Non-pigmented ciliary epithelial cell (primary cell): ENCODE measurements at places on chromosomes 6 and 20.

- DNase-seq, result no peak
Measured at GRCh38 chr6:24504649-24505586, 10.1 kb downstream of the ALDH5A1 start.

DNA sequence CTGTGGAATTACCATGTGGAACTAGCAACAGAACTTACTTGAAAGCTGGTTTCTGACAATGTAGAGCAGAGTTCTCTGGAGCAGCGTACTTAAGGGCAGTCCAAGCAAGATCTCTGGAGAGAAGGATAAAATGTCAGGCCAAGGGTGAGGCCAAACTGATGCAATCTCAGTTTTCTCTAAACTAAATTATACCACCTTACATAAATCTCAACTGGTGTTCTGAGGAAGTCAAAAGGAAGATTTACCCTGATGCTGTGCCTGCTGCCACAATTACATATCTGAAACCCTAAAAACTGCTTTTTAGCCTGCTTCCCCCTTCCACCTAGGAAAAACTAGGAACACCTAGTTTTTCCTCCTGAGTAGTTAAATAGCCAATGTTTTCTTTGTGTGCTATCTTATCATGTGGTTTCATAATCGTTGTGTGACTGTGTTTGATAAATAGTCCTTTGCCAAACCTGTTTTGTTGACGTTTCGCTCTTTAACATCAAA is 28.1 kb downstream of the NCOA7 start:
- no peak for DNase-seq

DNA sequence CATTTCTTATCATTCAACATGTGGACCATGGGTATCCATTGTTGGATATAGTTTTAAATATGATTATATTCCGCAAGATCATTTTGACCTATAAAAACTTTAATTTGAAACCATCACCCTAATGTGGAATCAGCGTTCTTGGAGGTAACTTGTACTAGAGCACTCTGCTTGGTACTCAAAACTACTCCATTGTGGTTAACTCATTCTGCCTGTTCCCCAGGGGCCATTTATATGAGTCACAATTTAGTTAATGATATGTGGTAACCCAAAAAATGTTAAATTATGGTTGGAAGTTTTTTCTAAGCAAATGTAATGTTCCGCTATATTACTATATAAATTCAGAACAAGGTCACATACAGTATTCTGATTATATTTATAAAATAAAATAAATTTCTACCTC is 109.3 kb downstream of the TRDN start:
- no peak for DNase-seq

GRCh38 chr6:109454496-109455436 is 806 bp downstream of the MICAL1 start:
- no peak for DNase-seq

- no peak for DNase-seq
Measured at GRCh38 chr6:32070814-32071543, 32.8 kb downstream of the CYP21A2 start.

DNA sequence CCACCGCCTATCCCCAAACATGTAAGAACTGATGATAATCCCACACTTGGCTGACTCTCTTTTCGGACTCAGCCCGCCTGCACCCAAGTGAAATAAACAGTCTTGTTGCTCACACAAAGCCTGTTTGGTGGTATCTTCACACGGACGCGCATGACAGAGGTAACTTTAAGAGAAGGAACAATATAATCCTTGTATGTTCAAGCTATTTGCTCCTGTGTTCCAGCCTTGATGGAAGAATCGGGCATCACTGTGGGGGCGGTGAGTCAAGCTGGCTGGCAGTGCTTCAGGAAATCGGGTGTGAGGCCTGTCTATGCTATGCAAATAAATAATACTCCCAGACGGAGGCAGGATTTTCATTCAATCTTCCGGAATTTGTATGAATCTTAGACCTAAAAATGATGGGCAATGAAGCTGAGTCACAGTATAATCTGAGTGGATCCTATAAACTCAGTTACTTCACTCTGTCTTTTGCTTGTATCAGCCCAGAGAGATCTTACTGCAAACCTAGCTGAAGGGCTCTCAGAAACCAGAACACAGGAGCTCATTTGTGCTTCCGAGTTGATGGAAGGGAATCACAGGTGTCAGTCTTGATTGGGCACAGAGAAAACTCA is 45.2 kb upstream of the NT5E start:
- DNase-seq, result peak; percentile 80

DNA sequence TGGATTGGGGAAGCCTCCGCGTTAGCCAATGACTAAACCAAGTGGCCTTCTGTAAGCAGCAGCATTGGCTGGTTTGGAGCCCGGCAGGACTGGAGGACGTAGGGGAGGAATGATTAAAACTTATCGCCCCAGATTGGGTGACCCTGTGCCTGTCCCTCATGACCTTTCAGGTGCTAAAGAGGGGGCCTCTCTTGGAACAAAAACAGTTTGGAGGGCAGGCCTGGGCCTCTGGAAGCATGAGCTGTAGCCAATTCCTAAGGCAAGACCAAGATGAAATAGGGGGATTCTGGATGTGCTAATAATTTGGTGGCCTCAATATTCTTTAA is 1.4 kb downstream of the GMPR start:
- DNase-seq, result no peak

- no peak for DNase-seq
Measured at GRCh38 chr20:12358006-12358654, 440.4 kb downstream of the BTBD3 start.

- no peak for DNase-seq
Measured at GRCh38 chr6:43007126-43007525, 6.6 kb downstream of the MEA1 start.

DNA sequence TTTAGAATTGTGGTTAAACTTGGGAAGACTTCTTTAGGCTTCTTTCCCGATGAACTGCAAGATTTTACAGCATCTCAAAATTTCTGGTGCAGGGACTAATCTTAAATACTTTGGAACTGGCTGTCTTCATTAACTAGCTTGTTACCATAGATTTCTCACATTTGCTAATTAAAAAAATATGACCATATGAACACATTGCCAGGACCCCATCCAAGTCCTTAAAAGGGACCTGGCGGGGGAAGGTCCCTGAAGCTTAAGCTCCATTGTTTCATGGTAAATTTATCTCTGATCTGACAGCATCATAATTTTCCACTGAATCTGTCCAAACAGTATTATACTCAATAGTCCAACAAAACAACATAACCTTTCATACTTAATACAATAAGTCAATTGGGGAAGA is 517.8 kb upstream of the FLRT3 start:
- DNase-seq, result no peak

GRCh38 chr6:128914051-128914450 is 31.1 kb downstream of the LAMA2 start:
- no peak for DNase-seq

GRCh38 chr6:41677124-41677921 is 39.1 kb downstream of the MDFI start:
- DNase-seq, result no peak

- no peak for DNase-seq
Measured at GRCh38 chr6:105566503-105566902, 163.6 kb upstream of the PREP start.

GRCh38 chr6:150627585-150628025 is 27.9 kb downstream of the PLEKHG1 start:
- DNase-seq, result no peak

DNA sequence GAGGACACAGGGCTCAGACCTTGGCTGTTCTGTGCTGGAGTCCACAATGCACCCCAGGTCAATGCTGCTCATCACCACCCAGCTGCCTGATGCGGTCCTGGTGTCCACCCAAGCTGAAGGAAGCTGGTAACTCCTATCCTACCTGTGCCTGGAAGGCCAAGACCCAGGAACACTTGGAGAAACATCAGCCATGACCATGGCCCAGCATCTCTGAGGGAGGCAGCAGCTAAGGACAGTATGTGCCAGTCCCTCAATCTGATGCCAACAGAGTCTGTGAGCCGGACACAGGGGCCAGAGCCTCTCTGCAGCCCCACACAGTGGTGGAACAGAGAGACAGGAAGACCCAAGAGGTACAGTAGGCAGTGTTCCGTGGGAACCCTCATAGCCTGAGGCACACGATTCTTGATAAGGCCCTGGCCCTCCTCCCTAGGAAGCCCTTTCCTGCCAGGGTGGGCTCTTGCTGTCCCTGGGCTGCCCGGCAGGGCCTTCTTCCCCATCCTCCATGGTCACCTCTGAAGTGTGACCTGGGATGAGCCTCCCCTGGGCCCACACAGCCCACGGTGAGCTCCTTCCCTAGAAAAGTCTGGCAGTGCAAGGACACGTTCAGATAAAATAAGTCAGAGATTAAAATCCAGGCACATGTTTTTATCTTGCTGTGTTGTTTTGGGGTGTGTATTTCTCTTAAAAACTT is 170.7 kb downstream of the THBS2 start:
- no peak for DNase-seq

DNA sequence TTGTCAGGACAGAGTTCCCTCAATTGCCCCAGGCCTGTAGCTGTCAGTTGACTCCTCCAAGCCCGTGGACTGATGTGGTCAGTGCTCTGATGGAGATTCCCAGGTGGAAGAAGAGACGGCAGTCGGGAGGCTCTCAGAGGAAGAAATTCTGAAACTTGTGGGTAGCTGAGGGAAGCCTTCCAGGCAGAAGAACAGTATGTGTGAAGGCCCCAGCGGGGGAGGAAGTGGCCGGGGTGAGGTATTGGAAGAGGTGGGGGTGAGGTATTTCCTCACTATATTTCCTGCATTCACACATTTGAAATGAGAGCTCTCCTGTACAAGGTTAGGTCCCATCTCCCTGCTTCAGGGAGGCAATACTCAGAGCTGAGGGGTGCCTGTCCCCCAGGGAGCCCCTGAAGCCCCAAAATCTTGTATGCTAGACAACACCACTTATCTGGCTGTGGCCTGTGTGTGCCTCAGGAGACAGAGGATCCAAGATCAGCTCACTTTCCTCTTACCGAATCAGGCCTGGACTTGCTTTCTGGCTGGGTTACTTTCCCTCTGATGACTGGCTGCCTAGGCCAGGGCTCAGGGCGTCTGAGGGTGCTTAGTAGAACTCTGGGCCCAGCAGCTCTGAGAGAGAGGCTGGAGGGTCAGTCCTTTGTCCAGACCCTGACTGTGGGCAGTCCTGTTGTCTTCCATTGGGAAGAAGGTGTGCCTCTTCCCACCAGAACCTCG is 49.3 kb upstream of the MYL9 start:
- DNase-seq, result no peak

GRCh38 chr6:142947714-142948480 is 2.9 kb upstream of the HIVEP2 start:
- DNase-seq, result no peak

GRCh38 chr6:137911675-137912191 is 44.7 kb downstream of the TNFAIP3 start:
- DNase-seq, result no peak

GRCh38 chr6:54440549-54440948 is 132.3 kb downstream of the TINAG start:
- DNase-seq, result no peak

GRCh38 chr6:19067165-19067564 is 680.0 kb downstream of the RNF144B start:
- no peak for DNase-seq

DNA sequence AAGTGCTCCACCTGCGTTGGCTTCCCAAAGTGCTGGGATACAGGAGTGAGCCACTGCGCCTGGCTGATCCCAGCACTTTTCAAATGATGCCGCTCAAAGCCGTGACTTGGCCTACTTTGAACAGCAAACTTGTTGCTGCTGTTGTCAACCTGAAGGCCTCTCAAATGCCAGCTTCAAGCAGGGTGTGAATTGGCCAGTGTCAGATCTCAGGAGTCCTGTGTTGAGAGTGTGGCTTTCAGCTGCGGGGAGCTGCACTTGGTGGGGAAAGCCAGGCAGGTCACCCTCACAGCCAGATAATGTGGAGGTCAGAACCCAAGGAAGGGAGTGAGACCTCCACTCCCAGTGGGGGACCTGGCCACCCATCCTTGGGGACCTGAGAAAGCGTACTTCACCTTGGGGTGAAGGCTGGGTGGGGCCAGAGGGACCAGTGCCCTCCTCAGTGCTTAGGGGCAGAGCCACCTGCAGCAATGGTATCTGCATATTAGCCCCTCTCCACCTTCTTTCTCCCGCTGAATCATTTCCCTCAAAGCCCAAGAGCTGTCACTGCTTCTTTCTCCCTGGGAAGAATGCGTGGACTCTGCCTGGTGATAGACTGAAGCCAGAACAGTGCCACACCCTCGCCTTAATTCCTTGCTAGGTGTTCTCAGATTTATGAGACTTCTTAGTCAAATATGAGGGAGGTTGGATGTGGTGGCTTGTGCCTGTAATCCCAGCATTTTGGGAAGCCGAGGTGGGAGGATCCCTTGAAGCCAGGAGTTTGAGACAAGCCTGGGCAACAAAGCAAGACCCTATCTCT is 19.1 kb upstream of the PANK2 start:
- DNase-seq, result no peak

DNA sequence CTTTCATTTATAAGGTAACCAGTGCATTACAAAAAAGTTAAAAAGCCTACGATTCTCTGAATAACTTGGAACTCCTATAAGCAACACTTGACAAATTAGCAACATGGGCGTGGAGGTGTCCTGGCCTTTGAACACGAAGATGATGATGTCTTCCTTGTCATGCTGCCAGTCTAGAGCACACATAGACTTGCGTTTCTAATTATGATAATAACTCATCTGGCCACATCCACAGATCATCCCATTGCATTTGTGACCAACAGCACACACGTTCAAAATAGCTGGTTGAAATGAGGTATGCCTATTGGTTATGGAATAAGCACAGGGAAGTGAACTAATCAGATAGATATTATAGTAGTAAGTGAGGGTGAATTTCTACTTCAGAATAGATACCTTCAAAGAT is 608.9 kb downstream of the PRKN start:
- DNase-seq, result no peak

GRCh38 chr6:135088818-135089809 is 34.5 kb upstream of the HBS1L start:
- DNase-seq, result peak; percentile 53

DNA sequence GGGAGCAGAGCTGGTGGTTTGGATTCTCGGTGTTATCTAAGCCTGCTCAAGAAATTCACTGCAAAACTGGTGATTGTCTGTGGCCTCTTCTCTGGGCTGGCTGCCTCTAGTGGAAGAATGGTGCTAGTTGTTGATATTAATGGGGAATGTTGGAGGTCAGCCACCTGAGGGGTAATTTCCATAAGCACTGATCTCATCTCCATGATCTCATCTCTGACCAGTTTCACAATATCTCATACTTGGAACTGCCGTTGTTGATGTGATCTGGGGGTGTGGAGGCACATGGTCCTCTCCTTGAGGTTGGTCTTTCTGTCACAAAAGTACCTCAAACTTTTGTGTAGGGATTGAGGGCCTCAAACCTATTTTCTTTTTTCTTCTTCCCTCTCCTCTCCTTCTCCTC is 102.6 kb downstream of the CD109 start:
- peak; percentile 93 for DNase-seq

GRCh38 chr20:34947336-34947735 is 8.3 kb downstream of the GSS start:
- no peak for DNase-seq

GRCh38 chr6:143929975-143930374 is 65.7 kb downstream of the ZC2HC1B start:
- DNase-seq, result no peak

GRCh38 chr6:131819572-131820124 is 11.8 kb downstream of the ENPP1 start:
- no peak for DNase-seq
